HFF-Myc (cell line): ENCODE measurements at places on chromosomes 2 and 18.

DNA sequence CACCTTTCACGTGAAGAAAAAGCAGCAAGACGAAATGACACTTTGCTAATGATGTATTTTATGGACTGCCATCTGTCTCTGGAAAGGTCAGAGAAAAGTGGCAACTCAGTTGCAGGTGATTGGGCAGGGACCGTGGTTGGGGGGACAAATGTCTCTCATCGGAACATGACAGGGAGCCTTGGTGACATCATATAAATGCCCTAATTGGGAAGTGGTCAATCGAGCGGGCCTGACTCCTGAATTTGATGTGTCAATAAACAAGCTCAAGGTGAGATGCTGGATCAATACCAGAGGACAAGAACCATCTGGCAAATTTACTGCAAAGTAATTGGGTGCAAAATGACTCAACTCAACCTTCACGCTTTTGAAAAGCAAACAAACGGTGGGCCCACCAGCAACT lies 151.9 kb upstream of the SKOR2 start:
- no peak for DNase-seq

DNA sequence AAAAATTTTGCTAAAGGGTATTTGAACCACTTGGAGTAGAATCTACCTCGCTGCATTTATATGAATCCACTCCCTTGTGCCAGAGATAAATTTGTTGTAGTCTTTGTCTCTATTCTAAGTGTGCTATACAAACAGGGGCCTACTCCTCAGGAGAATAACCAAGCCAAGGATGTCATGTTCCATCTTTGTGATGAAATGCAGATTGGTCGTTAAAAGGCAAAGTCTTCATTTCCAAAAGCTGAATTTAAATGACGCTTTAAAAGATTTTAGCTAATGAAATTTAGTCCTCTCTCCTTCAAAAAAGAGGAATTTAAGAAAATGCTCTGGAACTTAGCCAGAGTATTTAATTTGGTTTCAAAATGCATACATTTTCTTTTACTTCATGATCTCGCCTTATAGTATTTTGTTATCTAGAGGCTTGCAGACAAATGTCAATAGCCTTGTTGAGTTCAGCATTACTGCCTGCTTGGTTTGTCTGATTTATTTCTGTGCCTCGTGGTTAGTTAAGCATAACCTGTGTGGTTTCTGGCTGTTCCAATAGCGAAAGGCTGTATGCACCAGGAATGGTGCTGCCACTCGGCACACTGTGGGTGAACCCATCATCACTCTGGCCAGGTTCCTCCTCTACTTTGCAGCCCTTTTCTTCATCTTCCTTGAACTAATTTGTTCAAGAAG lies 417.6 kb downstream of the ZNF521 start:
- DNase-seq: no peak

GRCh38 chr2:241514986-241515737 lies 6.8 kb upstream of the STK25 start:
- no peak for DNase-seq

GRCh38 chr2:172106108-172106961 lies 3.6 kb upstream of the DLX2 start:
- DNase-seq: no peak

DNA sequence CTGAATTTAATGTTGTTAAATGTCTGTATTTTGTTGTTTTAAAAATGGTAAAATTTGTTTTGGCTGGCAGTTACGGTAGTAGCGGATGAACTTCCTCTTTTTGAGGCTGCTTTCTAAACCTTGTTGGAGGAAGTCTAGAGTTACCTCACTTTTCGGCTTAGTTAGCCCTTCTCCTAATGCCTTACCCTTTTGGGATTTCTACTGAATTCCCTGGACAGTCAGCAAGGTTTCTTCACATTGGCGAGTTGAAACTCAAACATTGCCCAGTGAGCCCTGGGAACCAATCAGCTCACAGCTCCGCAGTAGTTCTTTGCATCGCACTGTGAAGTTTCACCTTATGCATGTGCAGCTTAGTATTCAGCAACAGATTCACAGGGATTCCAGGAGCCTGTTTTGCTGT lies 55.2 kb downstream of the TMEM247 start:
- DNase-seq: no peak

GRCh38 chr2:147511491-147511948 lies 333.3 kb upstream of the ACVR2A start:
- DNase-seq: no peak

DNA sequence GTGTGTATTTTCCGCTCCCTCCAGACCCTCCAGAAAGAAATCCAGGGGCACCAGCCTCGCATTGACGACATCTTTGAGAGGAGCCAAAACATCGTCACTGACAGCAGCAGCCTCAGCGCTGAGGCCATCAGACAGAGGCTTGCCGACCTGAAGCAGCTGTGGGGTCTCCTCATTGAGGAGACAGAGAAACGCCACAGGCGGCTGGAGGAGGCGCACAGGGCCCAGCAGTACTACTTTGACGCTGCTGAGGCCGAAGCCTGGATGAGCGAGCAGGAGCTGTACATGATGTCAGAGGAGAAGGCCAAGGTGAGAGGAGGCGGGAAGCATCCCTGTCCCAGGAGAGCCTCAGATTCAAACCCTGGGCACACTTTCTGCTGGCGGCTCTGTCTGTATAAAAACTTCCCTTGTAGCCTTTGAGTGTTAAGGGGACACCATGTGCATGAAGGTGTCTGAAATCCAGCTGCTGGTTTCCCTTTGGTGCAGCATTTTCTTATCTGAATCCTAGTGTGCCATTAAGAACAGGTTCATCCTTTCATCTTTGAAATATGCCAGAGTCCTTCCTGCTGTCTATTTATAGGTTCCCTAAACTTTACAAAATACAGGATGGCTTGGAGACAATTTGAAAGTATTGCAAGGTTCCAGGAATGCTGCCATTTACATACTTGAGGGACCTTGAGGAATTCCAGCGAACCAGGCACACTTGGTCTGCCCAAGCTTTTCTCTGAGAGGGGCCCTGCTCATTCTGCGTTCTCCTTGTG lies 77.1 kb upstream of the EML6 start:
- no peak for DNase-seq

DNA sequence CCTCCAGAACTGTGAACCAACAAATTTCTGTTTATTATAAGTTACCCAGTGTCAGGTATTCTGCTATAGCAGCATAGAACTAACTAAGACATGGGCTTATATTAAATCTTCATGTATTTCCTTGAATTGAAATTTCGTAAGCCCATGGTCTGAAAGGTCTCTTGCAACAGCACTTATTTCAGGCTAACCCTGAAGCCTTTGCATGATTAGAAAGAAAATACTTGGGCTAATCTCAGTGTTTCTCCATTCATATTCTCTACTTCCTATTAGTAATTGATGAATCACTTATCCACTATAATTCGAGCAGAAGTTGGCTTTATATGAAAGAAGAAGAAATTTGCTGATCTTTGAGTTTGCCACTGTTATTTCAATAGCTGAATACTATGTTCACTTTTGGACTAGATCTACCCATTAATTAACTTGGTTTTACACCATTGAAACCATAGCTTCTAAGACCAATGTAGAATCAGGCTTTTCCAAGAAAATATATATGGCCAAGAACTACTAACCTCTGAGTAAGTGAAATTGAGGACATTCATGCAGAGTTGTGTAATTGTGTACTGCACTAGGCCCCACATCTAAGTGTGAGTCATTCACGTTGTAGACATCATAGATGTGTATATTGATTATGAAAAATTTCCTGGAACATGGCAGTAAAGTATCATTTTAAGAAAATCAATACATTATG lies 731.6 kb downstream of the SOCS6 start:
- DNase-seq: no peak

DNA sequence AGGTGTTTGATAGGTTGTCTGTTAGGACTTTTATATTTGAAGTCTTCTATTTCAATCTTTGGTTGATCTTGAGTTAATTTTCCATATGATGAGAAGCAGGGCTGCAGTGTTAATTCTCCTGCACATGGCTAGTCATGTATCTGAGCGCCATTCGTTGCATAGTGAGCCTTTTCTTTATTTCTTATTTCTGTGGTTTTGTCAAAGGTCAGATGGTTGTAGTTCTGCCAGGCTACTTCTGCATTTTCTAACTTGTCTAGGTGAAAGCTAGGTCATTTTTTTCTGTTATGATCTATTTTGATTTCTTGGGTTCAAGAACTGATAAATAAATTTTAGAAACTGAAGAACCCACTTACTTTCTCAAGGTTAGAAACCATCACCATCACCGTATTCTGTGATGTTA lies 56.7 kb downstream of the CCDC74A start:
- no peak for DNase-seq

DNA sequence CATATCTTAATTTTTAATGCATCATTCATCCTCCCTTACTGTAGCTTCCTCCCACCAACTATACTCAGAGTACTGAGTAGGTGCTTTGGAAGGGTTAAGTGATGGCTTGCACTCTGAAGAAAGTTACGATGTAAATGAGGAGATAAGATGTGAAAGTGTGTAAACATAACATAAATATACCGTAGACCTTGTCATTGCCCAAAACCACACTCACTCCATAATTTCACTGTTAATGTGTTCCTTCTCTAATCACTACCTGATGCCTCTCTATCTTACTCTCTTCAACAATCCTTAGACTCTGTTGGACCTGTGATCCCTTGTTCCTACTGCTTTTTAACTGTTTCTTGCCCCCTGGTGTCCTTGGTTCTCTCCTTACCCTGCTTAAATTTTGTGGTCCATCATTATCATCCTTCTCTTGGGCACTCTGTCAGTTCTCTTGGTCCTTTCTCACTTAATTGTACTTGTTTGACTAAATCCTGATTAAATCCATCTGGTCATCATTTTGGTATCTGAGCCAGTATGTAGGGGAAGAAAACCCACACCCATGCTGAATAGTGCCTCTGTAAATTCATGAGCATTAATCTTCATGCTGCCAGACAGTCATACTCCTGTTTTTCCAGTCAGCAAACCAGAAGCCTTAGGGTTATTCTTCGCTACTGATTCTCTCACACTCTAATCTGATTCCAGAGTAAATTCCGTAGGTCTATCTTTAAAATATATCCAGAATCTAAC lies 45.0 kb downstream of the PMS1 start:
- no peak for DNase-seq

GRCh38 chr2:75268112-75268511 lies 68.8 kb upstream of the TACR1 start:
- no peak for DNase-seq

DNA sequence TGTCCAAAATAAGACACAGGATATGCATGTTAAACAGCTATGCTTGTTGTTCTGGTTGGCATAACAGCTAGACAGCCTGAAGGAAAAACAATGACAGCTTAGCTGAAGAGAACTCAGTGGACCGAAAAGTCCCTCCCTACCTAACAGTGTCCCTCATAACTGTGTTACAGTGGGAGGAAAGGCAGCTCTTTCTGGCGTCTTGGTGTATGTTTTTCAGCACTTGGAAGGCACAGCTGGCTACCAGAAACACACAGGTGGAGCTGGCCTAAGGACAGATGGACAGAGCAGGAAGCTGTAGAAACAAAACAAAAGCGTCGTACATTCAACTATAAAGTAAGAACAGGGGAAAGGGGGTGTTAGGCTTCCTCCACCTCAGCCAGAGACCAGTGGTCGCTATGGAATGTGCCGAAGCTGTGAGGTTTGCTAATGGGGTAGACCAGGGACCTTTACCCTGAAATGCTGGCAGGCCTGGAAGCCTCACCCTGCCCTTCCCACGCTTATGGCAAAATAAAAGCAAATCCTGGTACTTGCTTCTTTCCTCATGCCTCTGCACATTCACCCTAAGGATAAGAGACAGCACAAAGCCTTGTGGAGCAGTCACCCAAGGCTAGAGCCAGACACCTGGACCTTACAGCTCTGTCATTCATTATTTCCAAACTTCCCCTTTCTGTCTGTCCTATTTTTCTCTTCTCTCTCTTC lies 103.5 kb upstream of the TRIB2 start:
- DNase-seq: no peak

GRCh38 chr2:110773401-110773921 lies 41.1 kb downstream of the ACOXL start:
- DNase-seq: no peak

DNA sequence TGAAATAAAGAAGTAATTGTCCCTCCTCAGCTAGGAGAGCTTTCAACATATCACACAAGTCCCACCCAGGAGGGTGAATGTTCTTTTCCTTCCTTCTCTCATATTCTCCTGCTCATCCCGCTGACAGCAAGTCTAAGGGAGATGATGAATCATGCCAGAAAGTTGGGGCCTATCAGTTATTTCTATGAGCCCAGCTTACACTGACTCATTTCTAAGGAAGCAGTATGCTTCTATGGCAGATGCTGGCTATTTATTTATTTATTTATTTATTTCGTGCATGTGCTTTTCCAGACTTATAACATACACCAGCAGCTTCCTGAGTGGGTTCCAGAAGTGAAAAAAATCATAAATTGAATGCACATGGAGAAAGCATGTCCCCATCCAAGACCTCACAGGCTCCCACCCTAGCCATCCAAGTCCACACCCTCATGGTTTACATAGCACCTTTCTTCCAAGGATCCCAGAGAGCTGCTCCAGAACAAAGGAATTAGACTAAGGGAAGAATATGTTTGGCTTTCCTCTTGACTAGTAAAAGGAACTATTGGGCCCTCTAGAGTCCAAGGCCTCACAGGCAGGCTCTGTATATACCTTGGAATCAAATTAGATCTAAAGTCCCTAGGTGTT lies 1074.2 kb upstream of the ZEB2 start:
- peak; percentile 72 for DNase-seq

- no peak for DNase-seq
Observed at GRCh38 chr18:13463526-13464210, 245.1 kb downstream of the LDLRAD4 start.

- no peak for DNase-seq
Observed at GRCh38 chr2:152097801-152098495, 896 bp downstream of the CACNB4 start.

DNA sequence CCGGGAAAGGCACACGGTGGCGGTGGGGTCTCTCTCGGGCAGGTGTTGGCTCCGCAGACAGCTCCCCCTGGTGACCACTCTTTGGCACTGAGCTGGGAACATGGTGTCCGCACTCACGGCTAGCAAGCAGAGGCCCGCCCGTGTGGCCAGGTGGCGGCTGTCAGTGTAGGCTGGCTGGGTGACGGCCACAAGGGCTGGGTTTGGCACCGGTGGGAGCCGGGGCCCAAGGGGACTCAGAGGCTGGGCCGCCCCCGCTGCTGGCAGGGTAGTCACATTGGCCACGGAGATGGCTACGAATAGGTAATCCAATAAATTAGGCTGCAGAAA lies 1071.7 kb downstream of the RPIA start:
- DNase-seq: no peak

DNA sequence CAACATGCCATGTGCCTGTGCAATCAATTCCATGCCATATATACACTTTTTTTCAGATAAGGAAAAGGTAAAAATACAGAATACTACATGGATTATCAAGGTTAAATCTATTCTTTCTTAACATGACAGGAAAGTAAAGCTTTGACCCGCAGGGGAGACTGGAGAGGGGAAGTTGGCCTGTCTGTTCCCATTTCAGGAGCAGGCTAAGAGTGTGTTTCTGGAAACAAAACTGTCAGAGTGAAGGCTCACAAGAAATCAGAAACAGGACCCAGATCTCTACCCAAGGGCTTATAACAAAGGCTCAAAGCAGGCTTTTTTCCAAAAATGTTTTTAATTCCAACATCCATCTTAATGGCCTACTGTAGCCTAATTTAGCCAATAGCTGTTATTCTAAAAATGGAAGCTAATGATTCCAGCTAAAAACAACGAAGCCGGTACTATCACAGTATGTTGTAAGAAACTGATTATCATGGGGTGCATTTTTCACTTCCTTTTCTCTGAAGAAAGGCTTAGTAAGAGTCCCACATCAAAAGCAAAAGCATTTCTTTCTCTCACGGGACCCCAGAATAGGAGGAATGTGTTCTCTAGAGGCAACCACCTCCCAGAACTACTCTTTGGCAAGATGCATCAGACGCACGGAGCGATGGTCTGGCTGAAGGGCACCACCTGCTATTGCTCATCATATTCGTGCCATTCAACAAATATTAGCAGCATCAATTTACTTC lies 41.4 kb downstream of the FECH start:
- DNase-seq: no peak

- DNase-seq: no peak
Observed at GRCh38 chr18:41529093-41529492, 425.9 kb upstream of the PIK3C3 start.
